ENCODE measurements at places on chromosomes 6 and 20.

GRCh38 chr6:6006006-6006427 lies 708 bp downstream of the NRN1 start:
- DNase-seq, result no peak

GRCh38 chr6:168319279-168320111 lies at the start of gene DACT2:
Gene DACT2, minus strand, starts transcription at chr6:168319777. Its CDS starts 144 bp downstream, at chr6:168319633.
- no peak for DNase-seq

GRCh38 chr6:134720353-134721059 lies 229.4 kb downstream of the ALDH8A1 start:
- peak; percentile 21 for DNase-seq

- no peak for DNase-seq
These were observed 21.4 kb upstream of the TRAM2 start for GRCh38 chr6:52598123-52598823.

- no peak for DNase-seq
These were observed 1.4 kb downstream of the PREP start for GRCh38 chr6:105401247-105402089.

DNA sequence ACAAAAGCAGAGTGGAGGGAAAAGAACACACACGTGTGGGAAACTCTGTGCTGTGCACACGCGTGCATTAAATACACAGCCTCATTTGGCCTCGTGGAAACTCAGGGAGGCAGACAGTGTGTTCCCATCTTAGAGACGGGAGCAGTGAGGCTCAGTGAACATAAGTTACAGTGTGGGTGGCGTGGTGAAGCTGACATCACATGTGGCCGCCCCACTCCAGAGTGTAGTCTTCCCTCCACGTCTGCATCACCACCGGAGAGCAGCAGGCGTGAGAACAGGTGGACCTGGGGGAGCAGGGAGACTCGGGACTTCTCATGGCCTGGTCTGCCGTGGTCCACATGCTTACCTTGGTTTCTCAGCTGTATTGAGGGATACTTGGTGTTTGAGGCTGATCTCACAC lies 51.7 kb downstream of the THBS2 start:
- DNase-seq, result no peak

DNA sequence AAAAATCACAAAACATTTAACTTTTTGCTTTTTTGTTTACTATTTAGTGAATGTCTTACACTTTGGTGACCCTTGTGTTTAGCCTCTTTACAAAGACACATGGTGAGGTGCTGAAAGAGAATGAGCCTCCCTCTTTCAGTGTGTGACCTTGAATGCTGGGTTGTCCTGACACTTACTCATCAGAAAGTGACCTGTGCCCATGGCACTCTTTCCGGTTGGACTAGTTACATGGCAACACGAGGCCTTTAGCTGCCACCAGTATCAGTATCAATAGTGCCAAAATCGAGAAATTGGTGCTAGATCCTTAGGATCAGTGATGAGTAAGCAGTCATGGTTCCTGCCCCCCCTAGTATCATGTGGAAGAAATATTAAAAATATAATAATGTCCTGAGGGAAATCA lies 1.7 kb upstream of the RPL7L1 start:
- no peak for DNase-seq

- no peak for DNase-seq
These were observed 66.1 kb downstream of the PRND start for GRCh38 chr20:4787820-4788219.

GRCh38 chr20:48813446-48813747 lies 14.4 kb downstream of the PREX1 start:
- no peak for DNase-seq

DNA sequence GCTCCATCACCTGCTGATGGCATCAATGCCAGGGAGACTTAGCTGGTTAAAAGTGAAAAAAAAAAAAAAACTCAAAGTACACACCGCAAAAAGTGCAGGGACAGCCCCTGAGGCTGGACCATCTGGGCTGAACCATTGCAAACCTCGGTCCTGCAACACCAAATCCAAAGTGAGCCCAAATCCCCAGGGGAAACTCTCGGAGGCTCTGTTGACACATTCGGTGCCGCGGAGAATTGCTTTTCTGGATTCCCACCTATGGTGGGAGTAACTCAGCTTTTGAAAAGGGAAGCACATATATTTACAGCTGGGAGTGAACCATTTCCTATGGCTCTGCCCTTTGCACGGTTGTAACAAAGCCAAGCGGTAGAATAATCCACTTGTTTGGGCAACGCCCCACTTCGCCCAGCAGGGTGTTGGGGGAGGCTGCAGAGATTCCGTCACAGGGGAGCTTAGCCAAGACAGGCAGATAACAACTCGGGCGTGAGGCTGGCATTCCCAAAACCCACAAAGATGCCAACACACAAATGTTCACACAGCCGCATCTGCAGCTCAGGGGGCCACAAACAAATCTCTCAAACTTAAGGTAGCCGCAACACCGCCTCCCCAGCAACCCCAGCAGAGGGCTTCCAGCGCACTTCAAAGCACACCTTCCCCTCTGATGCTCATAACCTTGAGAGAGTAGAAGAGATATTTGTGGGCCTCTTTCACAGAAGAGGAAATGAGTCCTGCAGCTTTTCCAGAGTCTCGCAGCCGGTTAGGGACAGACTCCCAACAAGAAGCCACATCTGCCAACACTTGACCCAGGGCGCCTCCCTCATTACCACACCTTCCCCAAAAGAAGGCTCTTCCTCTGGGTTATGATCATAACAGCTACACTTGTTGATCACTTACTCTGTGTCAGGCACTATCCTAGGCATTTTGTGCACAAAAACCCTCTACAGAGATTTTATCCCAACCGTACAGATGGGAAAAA lies 11.4 kb downstream of the ZC3H12D start:
- DNase-seq, result no peak

GRCh38 chr6:109739686-109740085 lies 48.6 kb downstream of the FIG4 start:
- no peak for DNase-seq

GRCh38 chr6:163974322-163974721 lies 559.8 kb downstream of the QKI start:
- no peak for DNase-seq

DNA sequence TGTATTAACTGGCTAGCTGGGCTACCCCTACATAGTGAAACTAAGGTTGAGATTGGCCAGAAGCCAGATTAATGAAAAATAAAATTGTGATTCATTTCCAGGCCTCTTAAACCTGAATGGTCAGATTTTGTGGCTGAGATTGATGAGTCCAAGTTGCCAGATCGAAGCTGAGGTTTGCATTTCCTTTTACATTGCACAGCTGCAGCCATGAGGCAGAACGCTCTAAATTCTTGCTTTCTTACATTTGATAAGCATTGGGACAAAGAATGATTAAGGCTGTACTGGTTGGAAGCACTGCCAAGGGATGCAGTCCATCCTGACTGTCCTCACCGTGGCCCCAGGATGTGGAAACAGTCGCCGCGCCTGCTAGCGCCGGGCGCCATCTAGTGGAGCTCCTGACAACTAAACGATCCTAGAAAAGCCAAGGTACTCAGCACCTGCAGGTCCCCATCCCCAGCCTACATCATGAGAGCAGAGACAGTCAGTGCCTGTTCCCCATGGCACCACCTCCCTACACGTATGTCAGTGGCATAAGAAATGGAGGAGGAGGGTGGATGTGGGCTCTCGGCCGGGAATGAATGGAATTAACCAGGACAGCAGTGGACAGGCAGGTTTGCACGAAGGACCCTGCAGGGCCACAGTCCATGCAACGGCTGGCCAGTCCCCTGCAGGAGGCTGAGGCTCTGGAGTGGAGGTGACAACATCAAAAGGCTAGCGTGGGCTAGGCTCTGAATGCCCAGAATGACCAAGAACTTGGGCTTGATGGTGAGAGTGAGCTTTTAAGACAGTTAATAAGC lies 19.0 kb downstream of the PXDC1 start:
- peak; percentile 57 for DNase-seq

GRCh38 chr6:160412993-160413392 lies 64.8 kb downstream of the SLC22A3 start:
- DNase-seq, result no peak

- DNase-seq, result no peak
These were observed 13.5 kb upstream of the PREX1 start for GRCh38 chr20:48841196-48841874.

DNA sequence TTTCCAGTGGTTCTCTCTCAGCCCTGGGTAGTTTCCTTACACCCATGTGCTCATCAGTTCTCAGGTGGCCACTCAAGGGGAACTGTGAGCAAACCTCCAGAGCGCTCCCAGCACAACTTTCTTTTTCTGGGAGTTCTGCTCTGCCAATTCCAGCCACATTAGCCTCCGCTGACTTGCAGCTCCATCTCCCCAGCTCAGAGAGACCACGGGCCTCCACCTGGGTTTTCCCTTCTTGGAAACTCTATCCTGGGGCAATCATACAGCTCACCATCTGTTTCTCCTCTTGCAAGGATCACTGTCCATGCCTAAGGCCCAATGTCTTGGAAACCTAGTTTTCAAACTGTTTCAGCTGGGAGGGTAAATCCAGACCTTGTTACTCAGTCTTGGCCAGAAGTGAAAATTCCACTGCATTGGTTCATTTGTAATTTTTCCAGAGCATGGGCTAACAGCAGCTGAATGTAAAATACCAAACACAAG lies 129.9 kb downstream of the EYA2 start:
- DNase-seq, result no peak
